ENCODE measurements at places on chromosomes 2 and 18.

GRCh38 chr18:62209046-62209445 is 22.0 kb downstream of the RELCH start:
- DNase-seq = no peak

DNA sequence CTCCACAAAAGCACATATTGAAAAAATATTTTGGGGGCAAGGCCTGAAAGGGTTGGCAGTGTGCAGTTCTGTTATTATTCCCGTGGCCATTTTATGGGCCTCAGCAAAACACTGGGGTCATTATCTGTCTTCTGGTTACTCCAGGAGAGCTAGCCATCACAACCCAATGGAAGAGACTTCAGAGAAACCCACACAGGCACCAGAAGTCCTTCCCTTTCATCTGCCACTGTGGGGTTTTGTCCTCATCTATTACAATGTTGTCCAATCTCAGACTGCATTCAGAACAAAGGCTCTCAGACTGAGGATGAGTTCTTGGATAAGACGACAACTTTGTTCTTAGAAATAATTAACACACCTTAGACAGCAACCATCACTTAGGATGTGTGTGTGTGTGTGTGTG is 98.4 kb downstream of the PIEZO2 start:
- no peak for DNase-seq

DNA sequence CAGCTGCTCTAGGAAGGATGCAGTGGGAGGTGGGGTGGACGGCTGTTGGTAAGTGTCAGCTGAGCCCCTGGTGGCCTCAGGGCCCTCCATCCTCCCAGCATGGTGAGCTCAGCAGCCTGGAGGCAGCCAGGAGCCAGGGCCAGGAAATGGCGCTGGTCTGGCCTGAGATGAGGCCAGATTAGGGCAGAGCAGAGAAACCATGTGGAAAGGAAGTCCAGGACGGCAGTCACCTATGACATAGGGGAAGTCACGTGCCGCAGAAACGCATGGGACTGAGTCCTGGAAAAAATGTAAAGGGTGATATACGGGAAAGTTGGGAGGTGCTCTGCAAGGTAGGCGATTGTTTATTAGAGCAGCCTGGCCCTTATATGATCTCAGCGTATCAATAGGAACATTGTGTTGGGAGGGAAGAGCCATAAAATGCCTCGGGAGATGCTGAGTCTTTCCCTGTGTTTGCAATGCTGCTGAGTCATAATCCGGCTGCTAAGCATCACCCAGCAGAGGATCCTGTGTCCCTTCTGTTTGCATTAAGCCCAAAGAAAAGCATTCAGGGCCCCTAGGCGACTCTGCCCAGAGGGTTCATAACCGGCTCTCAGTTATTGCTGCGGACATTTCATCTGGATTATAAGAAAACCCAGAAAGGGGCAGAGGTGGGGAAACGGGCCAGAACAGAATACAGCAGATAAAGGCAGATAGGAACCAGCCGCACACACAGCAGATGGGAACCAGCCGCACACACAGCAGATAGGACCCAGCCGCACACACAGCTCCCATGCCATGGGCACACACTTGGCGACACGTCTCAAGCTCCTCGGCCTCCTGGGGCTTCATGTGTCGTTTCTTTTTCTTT is 30.3 kb upstream of the B3GNT7 start:
- peak; percentile 88 for DNase-seq

- no peak for DNase-seq
These were observed 34.5 kb downstream of the PIK3C3 start for GRCh38 chr18:41989508-41989907.

GRCh38 chr18:13390196-13390595 is 171.6 kb downstream of the LDLRAD4 start:
- DNase-seq = no peak

GRCh38 chr2:219131327-219131726 is 29.3 kb downstream of the NHEJ1 start:
- no peak for DNase-seq

DNA sequence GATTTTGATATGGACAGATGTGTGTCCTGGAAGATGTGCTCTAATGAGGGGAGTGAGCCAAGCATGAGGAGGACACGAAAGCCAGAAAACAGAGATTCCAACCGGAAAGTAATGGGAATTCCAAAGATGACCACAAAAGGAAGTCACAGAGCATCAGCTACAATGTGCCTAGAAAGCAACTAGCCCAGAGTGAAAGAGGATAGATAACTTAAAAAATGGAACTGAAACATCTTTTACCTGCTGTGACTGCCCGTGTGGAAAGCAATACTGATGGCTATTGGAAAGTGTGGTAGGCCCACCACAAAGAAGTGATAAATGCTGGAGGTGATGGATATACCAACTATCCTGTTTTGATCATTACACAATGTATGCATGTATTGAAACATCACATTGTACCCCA is 21.6 kb downstream of the DNMT3A start:
- no peak for DNase-seq
